Activated CD4-positive, alpha-beta T cell treated with anti-CD3 and anti-CD28 coated beads, Interleukin-2, amount 50 U/mL, for 1 hour (primary cell): ENCODE measurements at places on chromosomes 1 and 21.

DNA sequence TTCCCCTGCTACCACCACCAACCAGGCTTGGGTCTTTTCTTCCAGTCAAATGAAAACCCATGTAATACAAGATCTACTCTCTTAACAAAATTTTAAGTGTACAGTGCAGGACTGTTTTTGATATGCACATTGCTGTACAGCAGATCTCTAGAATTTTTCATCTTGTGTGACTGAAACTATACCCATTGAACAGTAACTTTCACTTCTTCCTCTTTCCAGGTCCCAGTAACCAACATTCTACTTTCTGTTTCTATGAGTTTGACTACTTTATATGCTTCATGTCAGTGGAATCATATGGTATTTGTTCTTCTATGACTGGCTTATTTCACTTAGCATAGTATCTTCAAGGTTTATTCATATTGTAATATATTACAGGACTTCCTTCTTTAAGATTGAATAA, 45.3 kb upstream of the PLPPR4 start:
- no peak for DNase-seq

GRCh38 chr1:23624440-23624839, 65.1 kb upstream of the ID3 start:
- DNase-seq: no peak

- DNase-seq: no peak
These were observed 21.1 kb downstream of the CACNA1E start for GRCh38 chr1:181504399-181504842.

GRCh38 chr1:226986496-226987178, 46.5 kb downstream of the COQ8A start:
- DNase-seq: no peak

DNA sequence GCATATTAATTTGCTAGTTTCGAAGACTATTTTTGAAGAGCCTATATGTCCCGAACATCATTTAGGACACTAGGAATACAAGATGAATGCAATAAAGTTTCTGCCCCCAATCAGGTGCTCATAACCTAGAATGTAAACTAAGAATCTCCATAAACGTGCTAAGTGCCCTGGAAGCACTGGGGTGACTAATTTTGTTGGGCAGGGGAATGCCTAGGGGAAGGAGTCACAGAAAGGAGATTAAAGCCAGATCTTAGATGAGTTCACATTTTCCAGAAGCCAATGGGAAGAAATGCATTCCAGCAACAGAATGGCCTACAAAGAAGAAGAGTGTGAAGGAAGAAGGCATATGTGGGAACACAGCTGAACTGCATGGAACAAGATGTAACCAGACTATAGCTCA, 19.5 kb downstream of the SCYL3 start:
- DNase-seq: no peak

GRCh38 chr1:43065616-43066399, 106.3 kb downstream of the EBNA1BP2 start:
- no peak for DNase-seq

GRCh38 chr1:201636510-201636971, 97.6 kb downstream of the NAV1 start:
- no peak for DNase-seq

GRCh38 chr1:230684146-230684545, 29.8 kb downstream of the AGT start:
- DNase-seq: no peak

DNA sequence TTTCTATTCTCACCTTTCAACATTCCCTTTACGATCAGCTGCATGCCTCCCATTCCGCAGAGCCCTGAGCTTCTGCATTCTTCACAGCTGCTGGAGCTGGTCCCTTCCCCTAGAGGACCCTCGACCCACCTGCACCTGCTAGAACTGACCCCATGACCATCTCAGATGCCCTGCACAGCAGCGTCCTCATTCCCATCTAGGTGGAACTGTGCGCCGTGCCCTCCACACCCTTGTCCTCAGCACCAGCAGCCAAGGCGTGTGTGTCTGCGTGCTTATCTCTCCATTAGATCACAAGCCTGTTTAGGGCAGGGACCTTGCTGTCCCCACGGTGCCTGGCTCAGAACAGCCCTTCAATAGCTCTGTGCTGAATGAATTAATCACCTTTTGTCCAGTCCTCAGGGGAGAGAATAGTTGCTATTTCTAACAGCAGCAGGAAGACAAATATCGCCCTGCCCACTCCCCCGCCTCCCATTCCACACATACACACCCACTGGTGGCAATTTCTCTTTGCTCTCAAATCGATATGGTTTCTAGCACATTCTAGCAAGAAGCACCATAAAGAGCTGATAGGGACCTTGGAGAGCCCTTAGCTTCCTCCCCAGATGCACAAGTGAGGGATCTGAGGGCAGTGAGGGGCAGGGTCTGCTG, 61.7 kb downstream of the KCNN3 start:
- no peak for DNase-seq

- peak; percentile 74 for DNase-seq
These were observed 63.4 kb upstream of the COA6 start for GRCh38 chr1:234309598-234310459.

GRCh38 chr1:178076607-178077006, 17.3 kb upstream of the RASAL2 start:
- no peak for DNase-seq

DNA sequence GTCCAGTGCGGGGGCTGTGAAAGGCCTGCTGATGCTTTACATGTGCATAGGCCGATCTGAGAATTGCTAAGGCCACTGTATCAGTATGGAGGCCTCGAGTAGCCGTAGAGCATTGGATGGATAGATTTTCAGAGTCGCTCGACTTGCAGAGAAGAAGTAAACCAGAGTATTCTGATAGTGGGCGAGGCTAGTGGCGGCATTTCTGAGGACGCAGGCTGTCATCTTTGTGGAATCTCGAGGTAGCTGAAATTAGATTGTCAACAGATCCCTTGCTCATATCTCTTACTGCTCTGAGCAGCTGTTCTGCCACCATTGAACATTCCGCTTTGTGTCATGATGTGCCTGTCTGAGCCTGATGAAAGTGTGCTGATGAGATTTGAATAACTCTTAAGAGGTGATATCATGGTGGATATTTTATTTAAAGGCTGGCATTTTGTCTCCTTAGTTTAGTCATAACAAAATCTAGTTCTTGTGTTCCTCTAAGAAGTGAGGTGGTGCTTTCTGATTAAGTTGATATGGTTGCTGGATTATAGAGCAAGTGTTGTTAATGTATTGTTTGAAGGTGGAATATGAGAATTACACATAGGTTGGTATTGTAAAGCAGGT, 1.5 kb downstream of the KIF1B start:
- no peak for DNase-seq

DNA sequence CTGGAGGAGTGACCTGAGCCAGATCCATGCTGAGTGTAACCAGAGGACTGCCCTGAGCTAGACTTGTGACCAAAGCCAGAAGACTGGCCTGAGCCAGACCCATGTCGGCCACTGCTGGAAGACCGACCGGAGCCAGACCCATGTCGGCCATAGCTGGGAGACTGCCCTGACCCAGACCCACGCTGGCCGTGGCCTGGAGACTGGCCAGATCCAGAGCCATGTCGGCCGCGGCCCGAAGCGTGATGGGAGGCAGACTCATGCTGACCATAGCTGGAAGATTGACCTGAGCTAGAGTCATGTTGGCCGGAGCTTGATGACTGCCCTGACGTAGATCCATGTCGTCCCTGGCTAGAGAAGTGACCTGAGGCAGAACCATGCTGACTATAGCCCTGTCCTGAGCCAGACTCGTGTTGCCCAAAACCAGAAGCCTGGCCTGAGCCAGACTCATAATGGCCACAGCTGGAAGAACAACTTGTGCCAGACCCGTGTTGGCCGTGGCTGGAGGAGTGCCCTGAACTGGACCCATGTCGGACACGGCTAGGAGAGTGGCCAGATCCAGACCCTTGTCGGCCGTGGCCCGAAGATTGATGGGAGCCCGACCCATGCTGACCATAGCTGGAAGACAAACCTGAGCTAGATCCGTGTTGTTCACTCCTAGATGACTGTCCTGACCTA, 5.1 kb downstream of the HRNR start:
- no peak for DNase-seq

- DNase-seq: peak; percentile 86
These were observed 7.1 kb upstream of the ITGB2 start for GRCh38 chr21:44927587-44928461.
